ENCODE measurements at places on chromosomes 16 and 17.

DNA sequence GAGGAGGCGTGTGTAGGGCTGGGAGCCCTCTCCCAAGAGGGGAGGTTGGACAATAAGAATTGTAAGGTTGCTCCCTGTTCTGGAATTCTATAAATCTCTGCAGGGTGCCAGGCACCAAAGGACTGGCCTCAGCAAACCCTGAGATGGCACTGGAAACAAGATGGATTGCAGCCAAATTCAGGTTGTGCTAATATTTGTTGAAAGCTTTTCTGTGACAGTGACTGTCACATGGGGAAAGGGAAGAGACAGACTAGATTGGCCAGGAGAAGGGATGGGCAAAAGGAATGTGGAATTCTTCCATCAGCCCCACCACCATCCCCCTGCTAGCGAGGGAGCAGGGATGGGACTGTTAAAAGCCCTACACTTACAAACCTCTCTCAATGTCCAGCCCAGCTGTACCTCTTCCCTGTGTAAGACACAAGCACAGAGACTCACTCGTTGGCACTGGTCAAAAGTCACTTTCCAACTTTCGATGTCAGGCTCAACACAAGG, 62.4 kb downstream of the SOX9 start:
- no peak for DNase-seq

DNA sequence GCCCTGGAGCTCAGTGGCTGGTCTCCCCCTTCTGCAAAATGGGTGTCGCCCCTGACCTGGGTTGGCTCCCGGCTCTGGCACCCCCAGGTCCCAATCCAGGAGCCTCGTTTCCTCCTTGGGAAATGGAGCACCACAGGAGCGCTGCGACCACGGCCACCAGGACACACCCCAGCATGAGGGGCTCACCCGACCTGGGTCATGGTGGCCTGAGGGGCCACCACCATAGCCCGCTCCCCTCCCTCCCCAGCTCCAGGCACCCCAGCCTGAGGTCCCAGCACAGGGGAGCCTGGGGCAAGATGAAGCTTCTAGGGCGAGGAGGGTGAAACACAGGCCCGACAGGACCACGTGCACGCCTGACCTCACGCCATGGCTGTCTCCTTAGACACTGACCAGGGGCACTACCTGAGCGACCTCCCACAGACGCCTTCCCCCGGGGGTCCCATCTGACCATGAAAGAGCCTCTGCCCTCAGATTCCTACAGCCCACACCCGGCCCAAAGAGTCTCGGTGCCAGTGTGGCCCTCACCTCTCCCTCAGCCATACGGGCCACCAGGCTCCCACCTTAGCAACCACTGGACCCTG, 11.8 kb downstream of the BCAR1 start:
- no peak for DNase-seq

DNA sequence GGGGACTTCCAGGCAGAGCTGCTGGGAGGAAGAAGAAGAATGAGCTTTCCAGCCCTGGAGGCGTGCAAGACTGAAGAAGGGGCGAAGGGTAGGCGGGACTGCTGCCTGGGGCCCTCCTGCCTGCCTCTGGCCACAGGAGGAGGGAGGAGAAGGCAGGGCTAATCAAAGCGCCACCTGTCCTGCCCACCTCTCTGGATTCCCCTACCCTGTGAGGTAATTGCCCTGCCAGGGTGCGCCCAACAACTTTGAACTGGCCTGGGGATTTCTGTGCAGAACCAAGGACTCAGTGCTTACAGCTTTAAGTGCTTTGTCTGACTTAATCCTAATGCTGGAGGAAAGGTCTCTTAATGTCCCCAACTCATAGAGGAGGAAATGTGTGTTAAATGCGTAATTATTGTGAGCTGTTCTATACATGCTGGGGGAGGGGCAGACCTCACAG, at the start of gene NOXO1:
NOXO1 (minus strand) TSS at position 72 of the 439 bp plus-strand sequence. CDS start 290 bp downstream, outside the sequence.
- no peak for DNase-seq

DNA sequence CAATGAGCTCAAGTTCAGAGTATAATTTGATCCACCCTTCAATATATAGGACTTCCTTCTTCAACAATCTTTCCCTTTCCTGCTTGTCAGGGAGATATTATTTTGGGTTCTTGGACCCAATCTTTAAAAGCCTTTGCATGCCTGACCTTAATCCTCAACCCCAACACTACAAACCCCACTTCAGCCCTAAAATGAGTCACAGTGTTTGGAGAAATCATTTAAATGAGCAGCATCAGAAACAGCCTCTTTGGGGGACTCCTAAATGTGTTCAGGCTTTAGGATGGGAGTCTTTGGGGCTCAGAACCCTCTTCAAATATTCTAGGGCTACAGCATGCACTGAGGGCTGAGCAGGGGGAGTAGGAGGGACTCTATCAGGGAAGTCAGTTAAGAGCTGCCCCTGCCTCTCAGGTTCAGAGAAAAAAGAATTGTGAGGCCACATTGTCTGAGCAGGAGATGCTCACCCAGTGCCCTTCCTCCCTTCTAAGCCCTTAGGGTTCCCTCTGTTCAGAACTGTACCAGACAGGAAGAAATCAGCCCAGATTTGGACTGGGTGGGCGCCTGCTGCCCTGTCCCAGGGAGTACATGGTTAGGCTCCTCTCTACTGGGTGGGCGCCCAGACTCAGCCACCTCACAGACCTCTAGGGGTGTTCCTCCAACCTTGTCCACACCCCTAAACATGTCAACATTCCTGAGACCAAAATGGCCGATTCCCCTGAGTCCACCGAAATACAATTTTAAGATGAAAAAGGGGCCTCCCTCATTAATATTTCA, 5.0 kb downstream of the NEUROD2 start:
- DNase-seq = no peak

DNA sequence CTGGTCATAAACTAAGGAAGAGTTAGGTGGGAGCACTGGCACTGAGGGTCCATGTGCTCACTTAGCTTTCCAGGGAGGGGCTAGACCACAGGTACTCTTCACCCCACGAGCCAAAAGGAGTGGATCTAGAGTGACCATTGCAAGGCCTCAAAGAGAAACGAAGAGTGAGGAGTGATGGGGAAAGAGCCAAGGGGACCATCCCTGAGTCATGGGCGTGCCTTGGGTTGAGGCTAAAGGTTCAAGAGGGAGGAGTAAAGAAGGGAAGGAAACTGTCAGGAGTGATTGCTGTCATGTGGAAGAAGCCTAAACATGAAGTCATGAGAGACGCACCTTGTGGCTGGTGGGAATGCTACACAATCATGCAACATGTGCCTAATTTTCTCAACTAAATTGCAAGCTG, 141.0 kb downstream of the CDH13 start:
- DNase-seq = no peak

DNA sequence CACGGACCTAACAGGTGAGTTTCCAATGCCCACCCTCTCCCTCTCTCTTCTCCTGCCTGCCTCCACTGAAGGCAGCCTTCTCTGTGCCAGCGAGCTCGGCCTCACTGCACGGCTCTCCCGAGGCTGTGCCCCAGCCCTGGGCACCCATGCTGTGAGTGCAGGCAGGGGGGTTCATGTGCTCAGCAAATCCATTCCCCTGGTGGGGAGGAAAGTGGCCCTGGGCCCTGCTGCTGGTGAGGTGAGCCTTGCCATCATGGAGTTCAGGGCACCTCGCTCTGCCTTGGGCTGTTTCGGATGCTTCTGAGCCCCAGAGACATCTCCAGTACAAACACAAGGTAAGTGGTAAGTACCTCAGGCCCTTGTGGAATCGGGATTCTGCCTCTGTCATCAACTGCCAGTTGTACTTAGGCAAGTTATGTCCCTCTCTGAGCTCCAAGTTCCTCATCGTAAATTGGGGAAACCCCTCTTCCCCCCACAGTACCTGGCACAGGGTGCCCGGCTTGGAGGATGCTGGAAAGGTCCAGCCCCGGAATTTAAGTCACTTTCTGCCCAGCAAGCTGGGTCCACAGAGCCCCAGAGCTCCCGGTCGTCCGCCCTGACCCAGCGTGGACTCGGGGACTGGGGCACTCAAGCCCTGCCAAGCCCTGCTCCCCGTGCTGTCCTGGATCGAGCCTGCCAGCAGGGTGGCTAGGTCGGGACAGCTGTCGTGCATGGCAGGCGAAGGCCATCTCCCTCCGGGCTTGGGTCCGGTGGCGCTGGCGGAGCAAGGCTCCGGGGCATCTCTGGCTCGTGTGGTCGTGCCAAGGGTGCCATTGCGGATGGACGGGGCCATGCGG, 684 bp upstream of the NUDT16L1 start:
- no peak for DNase-seq

- DNase-seq = no peak
These were observed 40.0 kb upstream of the DLX4 start for GRCh38 chr17:49928837-49929475.

DNA sequence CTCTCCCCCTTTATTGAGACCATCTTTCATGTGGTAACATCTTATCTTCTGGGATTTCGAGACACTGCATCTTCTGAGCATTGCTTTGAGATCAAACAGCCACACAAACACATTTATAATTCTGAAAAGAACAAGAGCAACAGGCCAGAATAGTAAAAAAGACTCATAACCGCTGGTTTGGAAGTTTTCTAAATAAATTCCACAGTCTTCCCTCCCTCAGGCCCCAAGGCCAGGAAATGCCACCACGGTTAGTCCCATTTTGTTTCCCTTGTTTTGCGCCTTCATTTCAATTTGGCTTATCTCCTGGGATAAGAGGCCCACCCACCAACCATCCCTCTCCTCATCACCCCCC, 25.3 kb downstream of the LITAF start:
- DNase-seq = no peak

- peak; percentile 32 for DNase-seq
These were observed 44.7 kb downstream of the CNOT1 start for GRCh38 chr16:58584831-58585505.

DNA sequence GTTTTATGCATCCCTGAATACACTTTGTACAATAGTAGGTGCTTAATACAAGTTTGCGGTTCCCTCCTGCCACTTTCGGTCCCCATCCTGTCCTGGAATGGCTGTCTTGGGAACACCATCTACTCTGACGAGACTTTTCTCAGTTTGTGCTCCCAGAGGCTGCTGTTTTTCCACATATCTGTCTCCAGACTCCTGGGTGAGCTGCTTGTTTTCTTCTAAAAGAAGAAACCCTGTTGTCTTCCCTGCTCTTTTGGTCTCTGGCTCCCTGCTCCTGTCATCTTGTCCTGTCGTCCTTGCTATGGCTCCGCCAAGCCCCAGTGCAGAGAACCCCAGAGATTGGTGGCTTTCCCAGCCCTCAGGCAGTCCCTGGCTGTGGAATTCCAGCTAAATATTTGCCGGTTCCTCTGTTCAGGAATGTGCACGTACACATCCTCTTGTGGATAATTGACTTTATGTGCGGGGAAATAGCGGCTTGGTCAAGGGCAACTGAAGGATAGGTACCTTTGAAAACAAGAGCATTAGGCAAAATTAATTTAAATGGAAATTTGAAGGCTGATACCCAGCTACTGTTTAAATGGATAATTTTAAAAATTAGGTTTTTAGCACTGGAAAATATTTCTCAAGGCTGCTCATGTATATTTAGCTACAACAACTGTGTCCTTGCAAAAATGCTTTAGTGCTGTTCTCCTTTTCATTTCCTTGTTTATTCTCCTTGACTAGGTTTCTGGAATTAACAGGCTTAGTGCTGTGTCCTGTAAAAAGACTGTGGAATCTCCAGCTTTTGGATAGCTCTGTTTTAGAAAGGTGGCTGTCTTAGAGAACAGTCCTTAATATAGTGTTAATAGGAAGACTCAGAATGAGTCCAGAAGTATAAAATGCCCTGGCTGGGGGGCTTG, 50.2 kb upstream of the SLC12A3 start:
- peak; percentile 17 for DNase-seq

- DNase-seq = peak; percentile 97
These were observed 647 bp downstream of the UNK start for GRCh38 chr17:75785016-75785890.

DNA sequence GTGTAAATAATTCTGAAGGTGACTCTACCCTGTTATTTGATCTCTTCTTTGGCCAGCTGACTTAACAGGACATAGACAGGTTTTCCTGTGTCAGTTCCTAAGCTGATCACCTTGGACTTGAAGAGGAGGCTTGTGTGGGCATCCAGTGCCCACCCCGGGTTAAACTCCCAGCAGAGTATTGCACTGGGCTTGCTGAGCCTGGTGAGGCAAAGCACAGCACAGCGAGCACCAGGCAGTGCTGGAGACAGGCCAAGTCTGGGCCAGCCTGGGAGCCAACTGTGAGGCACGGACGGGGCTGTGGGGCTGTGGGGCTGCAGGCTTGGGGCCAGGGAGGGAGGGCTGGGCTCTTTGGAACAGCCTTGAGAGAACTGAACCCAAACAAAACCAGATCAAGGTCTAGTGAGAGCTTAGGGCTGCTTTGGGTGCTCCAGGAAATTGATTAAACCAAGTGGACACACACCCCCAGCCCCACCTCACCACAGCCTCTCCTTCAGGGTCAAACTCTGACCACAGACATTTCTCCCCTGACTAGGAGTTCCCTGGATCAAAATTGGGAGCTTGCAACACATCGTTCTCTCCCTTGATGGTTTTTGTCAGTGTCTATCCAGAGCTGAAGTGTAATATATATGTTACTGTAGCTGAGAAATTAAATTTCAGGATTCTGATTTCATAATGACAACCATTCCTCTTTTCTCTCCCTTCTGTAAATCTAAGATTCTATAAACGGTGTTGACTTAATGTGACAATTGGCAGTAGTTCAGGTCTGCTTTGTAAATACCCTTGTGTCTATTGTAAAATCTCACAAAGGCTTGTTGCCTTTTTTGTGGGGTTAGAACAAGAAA, 5.1 kb downstream of the STH start:
- no peak for DNase-seq

DNA sequence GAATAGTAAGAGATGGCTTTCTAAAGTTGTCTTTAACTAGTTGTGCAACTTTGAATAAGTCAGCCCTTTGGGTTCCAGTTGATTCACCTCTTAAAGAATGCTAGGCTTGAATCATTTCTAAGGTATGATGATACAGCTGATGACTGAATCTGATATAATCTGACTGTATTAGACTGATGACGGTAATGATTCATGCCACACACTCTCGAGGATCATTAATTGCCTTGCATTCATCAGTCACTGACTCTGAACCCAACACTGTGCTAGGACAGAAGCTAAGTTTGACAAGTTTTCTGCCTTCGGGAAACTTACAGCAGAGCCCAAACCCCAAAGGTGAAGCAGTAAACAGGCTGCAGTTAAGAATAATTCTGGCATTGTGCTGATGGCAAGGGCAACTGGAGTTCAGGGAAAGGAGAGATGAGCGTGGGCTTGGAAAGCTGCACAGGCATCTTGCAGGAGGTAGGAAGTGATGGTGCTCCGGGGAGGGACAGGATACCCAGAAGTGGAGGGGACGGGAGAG, 25.8 kb downstream of the ASIC2 start:
- DNase-seq = no peak

DNA sequence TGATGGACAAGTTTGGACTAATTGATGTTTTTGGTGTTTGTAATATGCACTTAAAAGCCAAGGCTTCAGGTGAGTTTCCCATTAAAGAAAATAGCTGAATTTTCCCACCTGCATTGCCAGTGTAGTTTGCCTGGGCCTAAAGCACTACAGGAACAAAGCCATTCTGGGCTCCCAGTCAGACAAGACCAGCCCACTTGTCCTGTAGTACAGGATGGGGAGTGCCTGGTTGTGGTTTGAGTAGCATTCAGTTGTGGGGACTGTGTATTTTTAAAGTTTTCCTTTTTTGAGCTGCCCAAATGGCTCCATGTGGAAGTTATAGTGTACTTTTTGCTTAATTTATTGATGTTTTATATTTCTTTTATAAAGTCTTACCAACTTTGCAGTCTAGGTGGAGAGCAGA, 91.7 kb downstream of the TANGO6 start:
- no peak for DNase-seq

All from cardiac muscle cell (in vitro differentiated cells and primary cell).